ENCODE measurements at places on chromosomes 2 and 18.
A peak's percentile ranks its signal among the peaks of the same experiment; 100 is the strongest.

- peak; percentile 62 for DNase-seq
Observed at GRCh38 chr2:85648619-85649018, 19.4 kb downstream of the SFTPB start.

- DNase-seq: no peak
Observed at GRCh38 chr2:54574860-54575247, 118.7 kb downstream of the SPTBN1 start.

- DNase-seq: no peak
Observed at GRCh38 chr2:224195925-224196571, 157.0 kb upstream of the SERPINE2 start.

DNA sequence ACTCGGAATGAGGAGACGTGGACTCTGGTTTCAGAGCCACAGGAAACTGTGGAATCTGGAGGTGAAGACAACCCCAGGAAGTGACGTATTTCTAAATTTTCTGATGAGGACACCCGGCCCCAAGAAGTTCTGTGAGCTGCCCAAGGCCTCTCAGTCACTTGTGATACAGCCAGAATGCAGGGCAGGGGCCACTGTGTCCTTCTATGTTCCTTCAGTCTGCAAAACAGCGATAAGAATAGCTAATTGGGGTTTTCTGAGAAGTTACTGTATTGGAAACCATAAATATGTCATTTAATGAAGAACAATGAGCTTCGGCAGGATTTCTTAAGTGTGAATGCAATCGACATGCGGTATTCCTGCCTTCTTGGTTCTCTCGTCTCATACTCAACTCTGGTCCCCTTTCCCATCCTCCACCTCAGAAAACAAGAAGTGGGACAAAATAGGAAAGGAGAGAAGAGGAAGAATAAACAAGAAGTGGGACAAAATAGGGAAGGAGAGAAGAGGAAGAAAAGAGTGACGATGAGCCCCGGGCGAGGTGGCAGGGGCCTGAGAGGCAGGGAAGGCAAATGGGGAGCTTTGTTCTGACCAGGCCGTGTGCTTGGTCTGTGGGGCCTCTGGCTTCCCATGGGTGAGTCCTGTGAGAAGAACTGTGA is 282.0 kb upstream of the REV1 start:
- DNase-seq: no peak

DNA sequence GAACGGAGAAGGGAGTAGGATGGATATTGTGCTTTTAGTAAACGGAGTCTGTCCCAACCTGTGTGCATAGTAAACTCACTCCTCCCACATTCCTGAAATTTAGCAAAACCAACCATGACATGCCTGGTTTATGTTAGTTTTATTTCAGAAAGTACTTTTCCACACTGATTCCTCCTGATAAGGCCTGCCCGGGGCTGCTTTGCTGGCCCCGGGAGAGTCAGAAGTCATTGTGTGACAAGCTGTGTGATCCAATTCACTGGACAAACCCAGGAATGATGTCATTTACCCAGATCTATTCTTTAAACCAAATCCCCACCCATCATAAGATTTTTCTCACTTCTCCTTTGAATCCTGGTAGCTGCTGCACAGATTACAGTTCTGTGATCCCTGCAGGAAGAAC is 109.0 kb downstream of the SETBP1 start:
- no peak for DNase-seq

DNA sequence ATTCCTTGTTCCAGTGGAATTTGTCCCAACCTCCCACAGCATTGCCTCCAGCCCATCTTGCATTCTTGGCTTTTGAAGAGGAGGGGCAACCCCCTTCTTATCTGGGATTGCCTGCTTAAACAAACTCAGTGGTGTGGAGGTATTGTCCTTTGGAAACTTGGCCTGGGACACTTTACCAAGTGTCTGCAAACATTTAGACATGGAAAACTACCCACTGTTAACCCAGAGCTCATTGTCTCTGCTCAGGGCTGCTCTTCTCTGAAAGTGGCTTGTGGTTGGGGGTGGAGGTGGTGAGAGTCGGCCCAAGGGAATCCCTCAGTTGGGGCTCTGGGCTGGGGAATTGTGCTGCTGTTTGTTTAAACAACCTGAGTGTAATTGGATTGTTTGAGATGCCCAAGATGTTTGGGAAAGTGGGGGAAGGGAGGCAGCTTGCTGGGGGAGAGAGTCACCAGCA is 178.3 kb upstream of the GATA6 start:
- no peak for DNase-seq

GRCh38 chr2:173252581-173252980 is 102.1 kb upstream of the CDCA7 start:
- no peak for DNase-seq

- peak; percentile 33 for DNase-seq
Observed at GRCh38 chr18:62164855-62165487, 21.9 kb downstream of the PIGN start.

Measured in DMS53 (cell line).